Activated CD8-positive, alpha-beta T cell treated with anti-CD3 and anti-CD28 coated beads for 36 hours (primary cell): ENCODE measurements at places on chromosomes 12 and 14. TPM values are rescaled to one million over a fixed set of nuclear protein-coding genes. Genes with fewer than 3 reads are reported as not detected.
A peak's percentile ranks its signal among the peaks of the same experiment; 100 is the strongest.

- no peak for DNase-seq
Measured at GRCh38 chr12:49061157-49061650, 610 bp upstream of the KMT2D start.

The PCNX1 gene
- 42.6 TPM for total RNA-seq

- no peak for DNase-seq
Measured at GRCh38 chr14:24988760-24989159, 61.2 kb downstream of the STXBP6 start.

- no peak for DNase-seq
Measured at GRCh38 chr12:50927766-50928224, 24.5 kb upstream of the HIGD1C start.

The KRT77 gene
- not detected for total RNA-seq

DNA sequence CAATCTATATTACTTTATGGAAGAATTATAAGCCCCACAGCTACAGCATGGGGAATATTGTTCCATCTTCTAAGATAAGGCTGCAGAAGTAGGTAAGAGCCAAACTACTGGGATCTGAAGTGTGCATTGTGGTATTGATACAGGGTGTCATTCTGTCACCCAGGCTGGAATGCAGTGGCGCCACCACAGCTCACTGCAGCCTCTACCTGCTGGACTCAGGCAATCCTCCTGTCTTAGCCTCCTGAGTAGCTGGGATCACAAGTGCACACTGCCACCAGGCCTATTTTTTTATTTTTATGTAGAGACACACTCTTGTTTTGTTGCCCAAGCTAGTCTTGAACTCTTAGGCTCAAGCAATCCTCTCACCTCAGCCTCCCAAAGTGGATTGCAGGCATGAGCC is 21.3 kb upstream of the DIP2B start:
- DNase-seq = no peak

DNA sequence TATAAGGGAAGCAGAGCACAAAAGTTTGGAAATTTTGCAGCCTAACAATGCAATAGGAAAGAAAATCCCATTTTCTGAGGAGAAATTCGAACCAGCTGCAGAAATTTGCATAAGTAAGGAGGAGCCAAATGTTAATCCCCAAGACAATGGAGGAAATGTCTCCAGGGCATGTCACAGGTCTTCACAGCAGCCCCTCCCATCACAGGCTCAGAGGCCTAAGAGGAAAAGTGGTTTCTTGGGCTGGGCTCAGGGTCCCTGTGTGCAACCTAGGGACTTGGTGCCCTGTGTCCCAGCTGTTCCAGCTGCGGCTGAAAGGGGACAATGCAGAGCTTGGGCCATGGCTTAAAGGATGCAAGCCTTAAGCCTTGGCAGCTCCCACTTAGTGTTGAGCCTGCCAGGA is 190.0 kb downstream of the MDGA2 start:
- DNase-seq = no peak

DNA sequence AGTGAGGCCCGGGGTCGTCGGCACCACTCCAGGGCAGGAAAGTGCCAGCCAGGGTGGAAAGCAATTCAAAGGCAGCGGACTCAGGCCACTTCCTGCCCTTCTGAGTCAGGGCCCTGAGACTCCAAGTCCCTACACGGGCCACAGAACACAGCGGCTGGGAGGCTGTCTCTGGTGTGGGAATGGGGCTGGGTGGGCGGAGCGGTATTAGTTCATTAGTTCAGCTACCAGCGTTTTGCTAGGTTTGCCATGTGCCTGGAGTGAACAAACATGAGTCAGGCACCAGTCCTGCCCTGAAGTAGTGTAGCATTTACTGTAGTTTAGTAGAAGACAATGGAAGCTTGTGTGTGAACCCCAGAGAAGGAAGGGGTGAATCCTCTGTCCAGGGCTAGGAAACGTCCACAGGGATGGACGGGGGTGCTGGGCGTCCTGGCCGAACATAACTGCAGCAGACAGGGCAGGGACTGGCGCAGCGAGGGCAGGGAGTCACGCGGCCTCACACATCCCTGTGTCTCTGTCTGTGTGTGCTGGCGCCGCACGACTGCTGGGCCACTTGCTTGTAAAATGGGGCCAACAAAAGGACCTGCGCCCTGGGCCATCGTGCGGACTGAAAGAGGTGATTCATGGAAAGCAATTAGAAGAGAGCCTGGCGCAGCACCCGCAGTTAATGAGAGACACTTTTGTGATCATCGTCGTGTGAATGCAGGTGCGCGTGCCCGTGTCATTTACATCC is 186.4 kb upstream of the PRMT8 start:
- DNase-seq = peak; percentile 27

The ANO4 gene
- total RNA-seq = not detected

DNA sequence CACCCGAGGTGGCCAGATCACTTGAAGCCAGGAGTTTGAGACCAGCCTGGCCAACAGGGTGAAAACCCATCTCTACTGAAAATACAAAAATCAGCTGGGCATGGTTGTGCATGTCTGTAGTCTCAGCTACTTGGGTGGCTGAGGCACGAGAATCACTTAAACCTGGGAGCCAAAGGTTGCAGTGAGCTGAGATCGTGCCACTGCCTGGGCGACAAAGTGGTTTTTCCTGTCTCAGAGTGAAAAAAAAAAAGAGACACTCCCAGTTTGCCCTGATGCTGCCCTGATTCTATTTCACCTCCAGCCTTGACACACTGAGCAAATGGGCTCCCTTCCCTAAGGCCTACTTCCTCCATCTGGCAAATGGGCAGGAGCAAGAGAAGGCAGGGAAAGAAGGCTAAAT is 28.5 kb upstream of the PLEK2 start:
- no peak for DNase-seq

The ART4 gene
- not detected for total RNA-seq

The LRIG3 gene
- total RNA-seq = not detected

DNA sequence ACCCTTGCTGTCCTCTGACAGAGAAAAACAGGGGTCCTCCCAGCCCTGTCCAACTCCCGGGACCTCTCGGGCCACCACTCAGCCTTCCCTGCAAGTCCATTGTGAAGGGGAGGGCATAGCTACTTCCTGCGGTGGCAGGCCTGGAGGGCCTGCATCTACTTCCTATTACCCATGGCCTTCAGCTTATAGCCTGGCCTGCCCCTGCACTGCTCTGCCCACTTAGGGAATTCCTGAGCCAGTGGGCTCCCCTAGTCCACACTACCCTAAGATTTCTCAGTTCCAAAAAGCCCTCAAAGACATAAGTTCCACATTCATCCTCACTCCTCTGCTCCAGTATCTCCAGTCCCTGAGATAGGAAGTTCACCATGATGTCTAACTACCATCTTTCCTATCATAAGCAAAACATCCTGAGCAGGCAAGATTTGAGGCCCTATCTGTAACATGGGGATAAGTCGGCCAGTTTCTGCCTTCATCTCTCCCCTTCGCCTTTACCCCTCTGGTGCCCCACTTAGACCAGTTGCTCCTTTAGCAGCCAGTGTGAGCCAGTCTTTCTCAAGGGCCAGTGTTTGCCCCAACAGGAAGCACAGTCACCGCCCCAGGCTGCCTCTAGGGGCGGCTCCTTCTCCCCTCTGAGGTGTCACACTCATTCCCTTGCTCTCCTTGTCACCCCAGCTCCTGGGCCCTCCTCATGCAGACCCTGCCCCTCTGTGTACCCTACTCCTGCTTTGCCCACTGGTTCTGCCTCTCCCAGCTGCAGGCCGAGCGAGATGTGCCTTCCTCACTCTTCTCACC is 10.9 kb downstream of the HDAC7 start:
- DNase-seq = peak; percentile 85

- DNase-seq = peak; percentile 32
Measured at GRCh38 chr12:104220931-104221330, 5.4 kb downstream of the TXNRD1 start.

GRCh38 chr12:89513544-89513943 is 11.1 kb downstream of the GALNT4 start:
- DNase-seq = no peak

The RNASE3 gene
- total RNA-seq = not detected

- no peak for DNase-seq
Measured at GRCh38 chr12:20262119-20262518, 106.2 kb upstream of the PDE3A start.

The LRRC10 gene
- total RNA-seq = not detected

GRCh38 chr12:39505023-39505422 is 62.1 kb upstream of the KIF21A start:
- no peak for DNase-seq

The NINJ2 gene
- 2.2 TPM for total RNA-seq

- no peak for DNase-seq
Measured at GRCh38 chr12:27178723-27179399, 65.2 kb upstream of the STK38L start.

The ACOT2 gene
- total RNA-seq = 4.9 TPM

The FAM181A gene
- not detected for total RNA-seq

The BATF gene
- 46.4 TPM for total RNA-seq

DNA sequence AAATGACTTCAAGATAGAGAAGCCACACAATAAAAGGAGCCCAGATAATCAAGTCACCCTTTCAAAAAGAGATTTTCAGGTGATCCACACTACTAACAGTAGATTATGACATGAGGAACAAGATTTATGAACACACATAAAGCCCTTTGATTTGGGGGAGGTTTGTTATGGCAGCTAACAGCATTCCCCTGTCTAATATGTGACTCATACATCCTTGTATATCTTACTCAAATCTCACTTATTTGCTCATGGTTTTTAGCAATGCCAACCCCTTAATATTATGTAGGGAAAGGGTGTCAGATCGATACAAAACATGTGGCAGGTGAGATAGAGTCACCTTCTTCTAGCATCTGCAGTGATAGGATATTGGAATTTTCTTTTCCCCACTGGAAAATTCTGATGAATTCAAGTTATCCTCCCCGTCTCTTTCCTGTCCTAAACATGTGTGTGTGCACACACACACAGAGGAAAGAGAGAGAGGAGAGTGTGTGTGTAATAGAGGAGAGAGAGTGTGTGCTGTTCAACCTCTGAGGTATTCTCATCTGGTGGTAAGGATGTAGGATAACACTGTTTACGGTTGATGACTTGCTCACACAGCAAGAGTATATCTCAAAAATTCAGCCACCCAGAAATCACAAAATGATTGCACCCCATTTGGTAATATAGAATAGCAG is 319.9 kb downstream of the KCNC2 start:
- no peak for DNase-seq

- no peak for DNase-seq
Measured at GRCh38 chr12:83390186-83390585, 703.5 kb downstream of the TMTC2 start.

- no peak for DNase-seq
Measured at GRCh38 chr14:105261781-105262180, 13.4 kb downstream of the BTBD6 start.

The ESPL1 gene
- 63.4 TPM for total RNA-seq

The PLD4 gene
- not detected for total RNA-seq

- DNase-seq = peak; percentile 92
Measured at GRCh38 chr12:76020731-76021672, 10.6 kb downstream of the PHLDA1 start.

- DNase-seq = no peak
Measured at GRCh38 chr12:101068402-101068801, 141.6 kb downstream of the SLC5A8 start.

GRCh38 chr12:27934276-27934675 is 38.3 kb downstream of the PTHLH start:
- no peak for DNase-seq

GRCh38 chr12:67456431-67456901 is 187.3 kb downstream of the CAND1 start:
- DNase-seq = no peak

The OAS3 gene
- total RNA-seq = 21.4 TPM

DNA sequence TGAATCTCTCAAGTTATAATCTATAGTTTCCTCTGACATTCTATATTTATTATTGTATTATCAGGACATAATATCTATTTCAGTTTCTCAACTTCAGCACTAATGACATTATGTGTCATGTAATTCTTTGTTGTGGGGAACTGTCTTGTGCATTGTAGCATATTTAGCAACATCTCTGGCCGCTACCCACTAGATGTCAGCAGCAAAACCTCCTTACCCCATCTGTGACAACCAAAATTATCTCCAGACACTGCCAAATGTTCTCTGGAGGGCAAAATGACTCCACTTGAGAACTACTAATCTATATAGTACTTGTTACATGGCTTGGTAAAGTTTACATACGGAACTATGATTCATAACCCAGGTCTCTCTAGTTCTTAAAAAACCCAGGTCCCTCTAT is 110.2 kb downstream of the RASSF9 start:
- DNase-seq = no peak

GRCh38 chr14:92967346-92967926 is 44.5 kb downstream of the CHGA start:
- no peak for DNase-seq

The PTCSC3 gene
- total RNA-seq = not detected

GRCh38 chr12:80802652-80803400 is 86.1 kb downstream of the MYF5 start:
- DNase-seq = no peak

- DNase-seq = no peak
Measured at GRCh38 chr12:85600841-85601240, 235.4 kb downstream of the RASSF9 start.

DNA sequence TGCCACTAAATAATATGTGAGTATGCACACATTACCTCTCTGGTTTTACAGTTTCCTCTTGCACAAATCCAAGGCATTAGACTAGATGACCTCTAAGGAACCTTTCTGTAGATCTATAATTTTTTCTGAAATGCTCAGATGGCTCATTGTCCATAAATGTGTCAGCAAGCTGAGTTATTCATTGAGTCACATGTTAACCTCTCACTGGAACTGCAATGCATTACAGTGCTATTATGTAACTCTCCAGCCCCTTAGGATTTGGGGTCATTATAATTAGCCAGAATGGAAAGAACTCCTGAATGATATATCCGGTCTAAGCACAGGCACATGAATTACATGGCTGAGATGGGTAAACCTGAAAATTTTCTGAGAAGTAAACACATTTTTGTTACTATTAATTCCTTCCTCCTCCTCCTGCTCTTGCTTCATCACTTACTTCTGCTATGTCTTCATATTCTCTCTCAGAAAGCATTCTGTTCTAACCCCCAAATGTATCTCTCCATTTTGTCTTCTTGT is 20.3 kb upstream of the DRAM1 start:
- DNase-seq = no peak

The CD69 gene
- 166 TPM for total RNA-seq

DNA sequence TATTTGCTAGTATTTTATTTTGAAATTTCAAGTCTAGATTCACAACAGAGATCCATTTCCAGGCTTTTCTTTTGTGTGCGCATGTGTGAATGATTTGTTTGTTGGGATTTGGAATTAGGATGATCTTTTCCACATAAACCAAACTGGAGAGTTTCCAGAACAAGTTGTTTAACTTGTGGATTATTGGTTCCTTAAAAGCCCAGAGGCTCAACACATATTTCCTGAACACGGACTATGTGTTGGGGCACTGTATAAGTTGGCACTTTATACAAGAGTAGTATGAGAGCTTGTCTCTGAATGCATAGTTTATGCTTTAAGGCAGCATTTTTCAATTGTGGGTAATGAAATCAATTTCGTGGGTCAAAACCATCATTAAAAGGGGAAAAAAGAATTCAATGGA is 67.3 kb upstream of the FUT8 start:
- DNase-seq = no peak

The RNF41 gene
- 23.4 TPM for total RNA-seq

- DNase-seq = no peak
Measured at GRCh38 chr12:31371256-31371620, 45.3 kb upstream of the SINHCAF start.

- DNase-seq = no peak
Measured at GRCh38 chr12:67477681-67478265, 170.8 kb upstream of the DYRK2 start.

The CLEC4A gene
- 2.0 TPM for total RNA-seq

The PRH2 gene
- total RNA-seq = not detected

GRCh38 chr14:106442857-106443256 is 916.5 kb downstream of the TMEM121 start:
- DNase-seq = no peak
